PC-3 (cell line): ENCODE measurements at places on chromosomes 3 and 15. TPM values are rescaled to one million over a fixed set of nuclear protein-coding genes. Genes with fewer than 3 reads are reported as not detected.

The TSPAN3 gene
- total RNA-seq: 125 and 140 TPM in 2 replicates

The CHST2 gene
- total RNA-seq: 6.7 and 7.3 TPM in 2 replicates

The ARPP19 gene
- total RNA-seq: 54.4 and 65.8 TPM in 2 replicates

The DUOX1 gene
- total RNA-seq: 0.29 TPM in 1 of 2 replicates, not detected in the other

The ACTC1 gene
- total RNA-seq: not detected in 2 replicates

The CHST14 gene
- total RNA-seq: 12.2 and 13.0 TPM in 2 replicates

The ERICH6 gene
- not detected in 2 replicates for total RNA-seq

The RAB7A gene
- total RNA-seq: 48.0 and 78.2 TPM in 2 replicates

The CCR1 gene
- 0.15 TPM in 1 of 2 replicates, not detected in the other for total RNA-seq

- no peak for DNase-seq
Measured at GRCh38 chr3:54965746-54966145, 37.9 kb upstream of the LRTM1 start.

DNA sequence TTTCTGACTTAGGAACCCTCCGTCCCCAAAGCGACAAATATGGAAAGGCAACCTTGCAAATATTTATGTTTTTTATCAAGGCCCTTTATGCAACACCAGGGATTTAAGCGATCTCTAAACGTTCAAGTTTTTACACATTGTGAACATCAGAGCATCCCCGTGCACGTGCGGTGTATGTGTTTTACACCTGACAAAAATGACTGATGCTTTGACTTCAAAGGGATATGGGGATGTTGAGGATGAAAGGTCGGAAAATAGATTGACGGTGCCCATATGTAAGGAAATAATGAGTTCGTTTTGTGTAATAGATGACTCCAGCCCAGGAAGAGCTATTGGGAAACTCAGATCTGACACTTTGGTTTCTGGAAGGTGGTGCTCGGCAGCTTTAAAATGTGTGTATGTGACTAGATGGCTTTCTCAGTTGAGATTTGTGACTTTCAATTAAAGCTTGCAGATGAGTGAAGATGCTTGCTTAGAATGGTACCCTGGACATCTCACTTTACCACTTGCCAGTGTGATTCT, 866 bp downstream of the SLC49A4 start:
- no peak for DNase-seq

DNA sequence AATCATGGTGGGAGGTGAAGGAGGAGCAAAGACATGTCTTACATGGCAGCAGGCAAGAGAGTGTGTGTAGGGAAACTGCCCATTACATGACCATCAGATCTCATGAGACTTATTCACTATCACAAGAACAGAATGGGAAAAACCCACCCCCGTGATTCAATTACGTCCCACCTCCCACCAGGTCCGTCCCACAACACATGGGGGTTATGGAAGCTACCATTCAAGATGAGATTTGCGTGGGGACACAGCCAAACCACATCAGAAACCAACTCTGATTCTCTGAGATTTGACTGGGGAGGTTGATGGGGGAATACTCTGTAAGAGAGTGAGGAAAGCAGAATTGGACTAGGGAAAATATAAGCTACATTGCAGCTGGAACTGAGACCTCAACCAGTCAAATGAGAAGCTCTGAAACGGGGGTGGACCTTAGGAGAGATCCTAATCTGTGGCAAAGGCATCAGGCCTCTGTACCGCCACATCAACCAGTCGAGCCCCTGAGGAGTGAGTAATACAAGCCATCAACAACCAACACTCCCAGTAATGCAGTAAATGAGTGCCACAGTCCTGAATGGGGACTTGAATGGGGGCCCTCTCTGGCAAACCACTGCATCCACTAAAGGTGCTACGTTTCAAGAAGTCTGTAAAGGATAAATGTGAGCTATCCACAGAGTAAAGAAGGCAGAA, 207.9 kb upstream of the GADL1 start:
- DNase-seq: no peak

- peak; percentile 79 for DNase-seq
Measured at GRCh38 chr3:89098964-89099585, 8.3 kb upstream of the EPHA3 start.

- DNase-seq: no peak
Measured at GRCh38 chr3:187974871-187975271, 179.1 kb upstream of the LPP start.

DNA sequence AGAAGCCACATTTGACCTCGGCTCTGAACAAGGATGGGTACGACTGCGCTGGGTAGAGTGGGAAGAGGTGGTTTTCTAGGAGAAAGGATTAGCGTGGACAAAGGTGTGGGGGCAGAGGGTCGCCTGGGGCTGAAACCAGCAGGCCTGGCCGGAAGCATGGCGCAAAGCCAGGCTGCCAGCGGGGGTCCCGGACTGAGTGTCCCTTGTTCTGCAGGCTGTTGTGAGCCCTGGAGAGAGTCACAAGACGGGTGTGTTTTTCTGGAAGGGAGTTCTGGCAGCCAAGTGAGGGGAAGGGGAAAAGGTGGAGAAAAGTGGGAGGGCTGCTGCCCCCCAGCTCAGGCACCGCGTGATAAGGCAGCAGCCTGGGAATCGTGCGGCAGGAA, 98.5 kb upstream of the MEF2A start:
- no peak for DNase-seq

- peak; percentile 75 for DNase-seq
Measured at GRCh38 chr3:163476179-163476578, 1602.1 kb downstream of the SI start.

DNA sequence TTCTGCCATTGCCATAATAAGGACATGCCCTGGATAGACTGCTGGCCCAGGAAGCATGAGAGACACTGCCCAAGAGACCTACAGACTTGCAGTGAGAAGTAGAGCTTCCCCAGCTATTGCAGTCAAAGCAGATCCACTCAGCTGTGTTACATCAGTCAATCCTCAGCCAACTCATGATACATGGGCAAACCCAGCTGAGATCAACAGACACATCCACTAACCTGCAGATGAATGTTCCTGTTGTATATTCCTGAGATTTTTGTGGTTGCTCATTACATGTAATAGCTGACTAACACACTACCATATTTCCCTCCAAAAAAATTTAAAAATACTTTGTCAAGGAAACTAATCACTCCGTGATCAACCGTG, 68.6 kb downstream of the DCLK3 start:
- peak; percentile 67 for DNase-seq

DNA sequence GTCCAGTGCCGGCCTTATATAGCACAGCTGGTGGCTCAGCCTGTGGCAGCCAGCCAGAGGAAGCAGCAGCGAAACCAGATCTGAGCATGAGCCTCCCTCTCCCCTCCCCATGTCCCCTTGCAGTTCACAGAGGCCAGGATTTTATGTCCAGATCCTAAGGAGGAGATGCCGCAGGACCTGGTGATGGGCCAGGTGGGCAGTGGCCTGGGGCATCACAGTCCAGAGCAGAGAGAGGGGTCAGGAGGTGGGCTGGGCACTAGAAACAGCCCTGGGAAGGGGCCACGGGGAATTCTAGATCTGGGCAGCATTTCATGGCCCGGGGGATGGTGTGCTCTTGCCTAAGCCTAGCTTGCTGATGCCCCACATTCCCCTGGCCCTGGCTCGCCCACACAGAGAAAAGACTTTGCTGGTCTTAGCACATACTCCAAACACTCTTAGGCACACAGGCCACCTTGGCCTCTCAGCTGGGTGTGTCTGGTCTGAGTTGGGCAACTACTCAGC, 259 bp upstream of the CILP start:
- DNase-seq: no peak

DNA sequence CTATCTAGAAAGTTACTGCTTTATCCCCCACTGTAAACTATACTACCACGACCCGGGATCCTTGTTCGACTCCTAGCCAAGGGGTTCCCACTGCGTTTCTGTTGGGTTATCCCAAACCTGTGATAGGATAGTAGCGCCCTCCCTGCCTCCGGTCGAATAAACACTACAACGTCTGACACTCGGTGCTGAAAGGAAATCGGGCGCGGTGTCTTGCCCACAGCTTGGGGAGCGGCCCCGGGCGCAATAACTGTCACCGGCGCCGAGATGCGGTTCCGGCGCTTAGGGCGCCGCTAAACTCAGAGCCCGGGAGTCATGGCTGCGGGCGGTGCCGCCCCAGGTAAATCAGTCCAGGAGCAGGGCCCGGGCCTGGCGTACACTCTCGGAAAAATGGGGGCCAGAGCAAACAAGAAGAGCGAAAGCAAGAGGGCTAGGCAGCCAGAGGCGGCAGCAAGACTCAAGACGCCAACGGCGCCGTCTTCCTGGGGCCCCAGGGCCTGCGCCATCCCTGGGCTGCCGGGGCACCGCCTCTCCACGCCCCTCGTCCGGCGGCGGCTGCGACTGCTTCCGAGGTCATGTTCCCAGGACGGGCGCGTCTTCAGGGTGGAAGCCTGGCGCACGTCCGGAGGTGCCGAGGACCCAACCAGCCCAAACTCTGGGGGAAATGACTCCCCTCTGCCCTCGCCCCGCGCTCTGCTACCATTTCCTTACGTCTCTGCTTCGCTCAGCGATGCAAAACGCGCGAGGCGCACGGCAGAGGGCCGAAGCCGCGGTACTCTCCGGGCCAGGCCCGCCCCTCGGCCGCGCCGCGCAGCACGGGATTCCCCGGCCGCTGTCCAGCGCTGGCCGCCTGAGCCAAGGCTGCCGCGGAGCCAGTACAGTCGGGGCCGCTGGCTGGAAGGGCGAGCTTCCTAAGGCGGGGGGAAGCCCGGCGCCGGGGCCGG, at the start of gene DUT:
DUT (plus strand) TSS at position 575 of the 941 bp plus-strand sequence; CDS start at position 662, 87 bp downstream.
- peak; percentile 72 for DNase-seq

GRCh38 chr3:18179521-18179920, 245.6 kb downstream of the SATB1 start:
- no peak for DNase-seq

- no peak for DNase-seq
Measured at GRCh38 chr15:74294010-74294409, 57.9 kb downstream of the CCDC33 start.

DNA sequence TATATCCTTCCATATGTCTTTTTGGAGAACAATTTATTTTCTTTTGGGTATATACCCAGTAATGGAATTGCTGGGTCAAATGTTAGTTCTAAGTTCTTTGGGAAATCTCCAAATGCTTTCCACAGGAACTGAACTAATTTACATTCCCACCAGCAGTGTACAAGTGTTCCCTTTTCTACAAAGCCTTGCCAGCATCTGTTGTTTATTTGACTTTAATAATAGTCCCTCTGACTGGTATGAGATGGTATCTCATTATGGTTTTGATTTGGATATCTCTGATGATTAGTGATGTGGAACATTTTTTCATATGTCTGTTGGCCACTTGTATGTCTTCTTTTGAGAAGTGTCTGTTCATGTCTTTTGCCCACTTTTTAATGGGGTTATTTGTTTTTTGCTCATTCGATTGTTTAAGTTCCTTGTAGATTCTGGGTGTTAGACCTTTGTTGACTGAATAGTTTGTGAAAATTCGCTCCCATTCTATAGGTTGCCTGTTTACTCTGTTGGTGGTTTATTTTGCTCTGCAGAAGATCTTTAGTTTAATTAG, 48.4 kb downstream of the TMEM45A start:
- DNase-seq: no peak

GRCh38 chr15:88450125-88450798, 16.9 kb downstream of the MRPL46 start:
- peak; percentile 77 for DNase-seq

DNA sequence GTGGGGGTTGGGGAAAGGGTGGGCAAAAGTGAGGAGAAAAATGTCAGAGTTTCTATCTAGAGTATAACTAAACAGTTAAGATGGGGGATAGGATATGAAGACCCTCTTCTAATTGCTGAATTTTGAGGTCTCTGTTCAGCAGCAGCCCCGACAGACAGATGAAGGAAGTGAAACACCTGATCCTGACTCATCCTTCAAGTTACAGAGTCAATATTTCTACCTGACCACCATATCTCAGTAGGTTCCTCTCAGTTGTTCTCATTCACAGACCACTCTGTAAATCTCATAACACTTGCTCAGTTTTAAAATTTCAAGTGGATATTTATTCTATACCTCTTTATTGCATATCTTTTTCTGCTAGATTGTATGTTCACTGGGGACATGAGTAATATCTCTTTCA, 69.5 kb downstream of the CCDC54 start:
- no peak for DNase-seq

DNA sequence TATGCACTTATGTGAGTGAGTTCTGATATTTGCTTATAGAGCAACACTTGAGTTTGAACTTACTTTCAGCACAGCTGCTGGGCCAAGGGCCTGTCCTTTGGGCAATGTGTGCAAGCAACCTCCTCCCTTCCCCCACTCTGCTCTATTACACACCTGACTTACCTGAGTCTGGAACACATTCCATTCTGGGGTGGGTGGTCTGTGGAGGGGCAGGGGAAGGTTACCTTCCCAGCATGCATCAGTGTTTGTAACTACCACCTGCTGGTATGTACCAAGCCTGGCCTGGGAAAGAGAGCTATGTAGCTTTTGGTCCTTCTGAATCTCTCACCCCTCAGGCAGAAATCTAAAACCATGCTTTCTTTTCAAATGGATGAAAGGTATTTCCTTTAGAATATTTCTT, 103.0 kb downstream of the ISL2 start:
- no peak for DNase-seq

DNA sequence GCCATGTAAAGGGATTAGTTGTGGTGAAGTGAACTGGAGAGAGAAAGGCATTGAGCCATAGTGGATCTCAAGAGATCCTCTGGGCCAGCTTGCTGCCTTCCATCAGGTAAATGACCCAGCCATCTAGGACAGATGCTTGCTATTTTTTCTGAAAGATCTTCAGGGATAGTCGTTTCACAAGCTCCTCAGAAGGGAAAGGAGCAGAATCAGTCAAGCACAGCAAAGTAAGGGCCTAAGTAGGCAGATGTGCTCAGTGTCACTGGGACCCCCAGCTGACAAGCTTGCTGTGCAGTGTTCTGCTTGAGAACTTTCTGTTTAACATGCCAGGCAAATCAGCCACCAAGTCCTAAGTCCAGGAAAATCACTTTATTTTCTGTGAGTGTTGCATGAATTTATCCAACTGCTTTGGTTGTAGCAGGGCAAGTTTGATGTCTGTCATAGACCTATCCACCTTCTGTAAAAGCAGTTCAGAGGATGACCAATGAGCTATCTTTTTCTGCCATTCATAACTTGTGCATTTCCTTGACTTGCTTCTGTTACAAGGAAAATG, 319.8 kb downstream of the IL5RA start:
- DNase-seq: no peak

DNA sequence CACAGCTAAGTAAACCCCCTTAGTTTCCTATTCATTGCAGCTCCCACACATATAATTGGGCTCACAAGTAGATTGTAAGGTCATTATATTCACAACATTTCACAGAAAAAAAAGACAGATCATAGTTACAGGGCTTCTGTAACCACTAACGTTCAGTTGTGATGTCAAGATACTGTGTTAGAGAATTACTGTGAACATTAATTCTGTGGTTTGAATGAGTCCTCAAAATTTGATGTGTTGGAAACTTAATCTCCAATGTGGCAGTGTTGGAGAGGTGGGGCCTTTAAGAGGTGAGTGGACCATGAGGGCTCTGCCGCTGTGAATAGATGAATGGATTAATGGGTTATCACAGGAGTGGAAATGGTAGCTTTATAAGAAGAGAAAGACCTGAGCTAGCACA, 21.3 kb downstream of the GRK7 start:
- DNase-seq: no peak

DNA sequence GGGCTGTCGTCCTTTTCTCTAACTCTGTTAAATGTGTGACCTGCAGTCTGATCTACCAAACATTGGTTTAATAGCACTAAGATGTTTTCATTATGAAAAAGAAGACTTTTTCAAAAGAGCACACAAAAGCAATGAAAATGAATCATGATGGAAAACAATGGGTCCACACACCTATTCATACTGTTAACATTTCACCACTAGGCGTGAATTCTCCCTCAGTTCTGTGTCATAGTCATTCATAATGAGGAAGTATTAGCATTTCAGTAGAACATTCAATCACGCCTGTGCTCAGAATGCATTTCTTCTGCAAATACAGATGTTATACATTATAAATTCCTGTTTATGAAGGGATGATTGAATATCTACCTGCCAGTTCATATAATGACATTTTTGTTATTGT, 35.9 kb downstream of the EIF4E3 start:
- no peak for DNase-seq

- no peak for DNase-seq
Measured at GRCh38 chr15:41554343-41554742, 4.7 kb upstream of the TYRO3 start.
